NCI-H1417 treated with DMSO at 0.1 percent for 48 hours (cell line): ENCODE measurements at places on chromosomes 16 and 17.

GRCh38 chr16:1763521-1764511, 7.5 kb downstream of the NME3 start:
- DNase-seq: no peak

GRCh38 chr16:64627781-64628180, 494.1 kb downstream of the CDH11 start:
- DNase-seq: no peak

GRCh38 chr16:89172528-89173173, 1.1 kb downstream of the CDH15 start:
- DNase-seq: no peak

DNA sequence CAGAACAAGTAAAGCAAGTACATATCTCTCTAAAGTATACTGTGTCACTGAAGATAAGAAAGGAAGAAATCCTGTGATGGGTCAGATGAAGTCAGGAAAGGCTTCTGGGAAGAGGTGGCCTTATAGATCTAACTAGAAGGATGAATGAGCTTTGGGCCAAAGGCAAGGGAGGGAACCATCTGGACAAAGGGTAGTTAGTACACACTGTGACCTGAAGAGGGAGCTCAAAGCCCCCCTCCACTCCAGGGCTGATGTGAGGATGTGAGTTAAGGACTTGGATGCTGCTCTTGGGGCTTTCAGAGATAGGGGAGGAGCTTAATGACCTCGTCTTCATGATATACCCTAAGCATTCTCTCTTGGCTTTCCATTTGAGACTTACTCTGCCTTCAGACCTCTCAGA, 185.3 kb upstream of the CACNG3 start:
- no peak for DNase-seq

GRCh38 chr16:6189216-6189615, 1091.6 kb upstream of the EEF2KMT start:
- no peak for DNase-seq

DNA sequence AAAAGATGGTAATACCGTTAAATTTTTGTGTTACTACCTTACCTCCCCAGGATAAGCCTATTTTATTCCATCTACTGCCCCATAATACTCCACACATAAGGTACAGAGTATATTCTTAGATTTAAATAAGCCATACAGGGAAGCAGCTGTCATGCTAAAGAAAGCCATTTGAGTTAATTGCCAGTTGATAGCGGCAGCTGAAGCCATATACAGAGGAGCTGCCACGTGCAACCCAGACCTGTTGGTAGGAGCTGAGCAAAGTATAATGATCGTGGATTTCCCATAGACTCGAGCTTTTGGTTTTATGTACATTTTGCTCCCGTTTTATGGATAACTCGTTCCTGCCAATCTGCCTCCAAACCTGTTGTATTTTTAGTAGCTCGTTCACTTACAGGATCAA, 12.0 kb downstream of the CPSF4L start:
- no peak for DNase-seq

DNA sequence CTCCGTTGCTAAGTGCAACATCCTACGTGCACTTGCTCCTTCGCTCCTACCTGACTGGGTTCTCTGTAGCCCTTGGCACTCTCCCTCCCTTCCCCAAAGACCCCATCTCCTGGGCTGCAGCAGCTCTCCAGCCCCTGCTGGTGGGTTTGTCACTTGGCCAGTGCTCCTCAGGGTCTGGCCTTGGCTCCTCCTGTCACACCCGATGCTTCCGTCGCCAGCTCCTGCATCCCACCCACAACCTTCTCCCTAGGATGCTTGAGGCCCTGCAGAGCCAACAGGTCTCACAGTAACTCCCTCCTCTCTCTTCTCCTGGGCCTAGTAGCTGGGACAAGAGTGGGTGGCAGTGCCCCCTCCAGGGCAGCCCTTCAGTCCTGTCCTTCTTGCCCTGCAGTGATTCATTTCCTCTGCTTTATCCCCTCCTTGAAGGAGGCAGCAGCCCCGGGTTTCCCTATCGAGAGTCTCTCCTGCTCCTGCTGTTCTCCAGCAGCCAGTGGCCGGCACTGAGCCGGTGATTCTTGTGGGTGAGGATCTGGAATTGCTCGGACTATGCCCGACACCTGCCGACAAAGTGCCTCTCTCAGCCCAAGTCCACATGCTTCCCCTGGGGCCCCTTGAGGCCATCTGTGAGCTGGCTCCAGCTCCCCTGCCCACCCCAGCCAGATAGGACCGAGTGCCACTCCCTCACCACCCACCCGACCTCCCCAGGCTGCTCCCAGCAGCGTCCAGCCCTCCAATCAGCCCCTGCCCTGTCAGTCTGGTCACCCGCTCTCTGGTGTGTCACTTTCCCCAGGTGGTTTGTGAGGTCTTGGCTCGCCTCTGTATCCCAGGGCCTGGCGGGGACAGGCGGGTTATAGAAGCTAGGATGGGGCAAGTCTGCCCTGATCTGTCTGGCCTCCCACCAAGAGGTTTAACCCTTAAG, 3.8 kb downstream of the LITAFD start:
- DNase-seq: no peak

DNA sequence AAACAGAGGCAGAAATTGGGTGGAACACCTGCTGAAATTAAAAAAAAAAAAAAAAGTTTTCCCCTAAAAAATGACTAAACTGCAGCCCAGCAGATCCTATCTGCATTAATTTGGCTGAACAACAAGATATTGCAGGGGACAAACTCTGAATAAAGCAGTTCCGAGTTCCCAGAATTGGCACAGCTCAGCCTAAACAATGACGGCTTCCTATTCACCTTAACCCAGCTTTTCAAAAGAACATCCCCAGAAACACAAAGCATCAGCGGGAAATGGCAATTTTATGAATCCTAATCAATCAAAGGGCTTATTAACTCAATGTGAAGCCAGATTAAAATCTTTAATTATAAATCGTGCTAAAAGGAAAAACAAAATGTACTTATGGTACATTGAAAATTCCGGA, 497.8 kb upstream of the ZFHX3 start:
- DNase-seq: no peak

DNA sequence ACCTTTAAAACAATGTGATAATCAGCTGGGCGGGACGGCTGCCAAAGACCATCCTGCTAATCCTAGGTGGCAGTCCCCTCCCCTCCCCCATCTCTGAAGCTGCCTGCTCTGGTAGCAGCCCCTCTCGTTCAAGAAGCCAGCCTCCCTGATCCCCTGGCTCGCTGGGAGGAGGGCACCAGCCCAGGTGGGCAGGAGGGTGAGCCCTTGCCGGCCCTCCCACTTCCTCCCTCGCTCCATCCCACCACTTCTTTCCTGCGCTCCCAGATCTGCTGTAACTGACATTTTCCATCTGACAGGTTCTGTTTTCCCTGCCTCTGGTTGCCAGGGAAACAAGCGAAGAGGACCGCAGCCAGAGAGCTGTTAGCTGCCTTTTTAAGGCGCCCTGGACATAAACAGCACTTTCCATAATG, 155.7 kb upstream of the TNRC6C start:
- no peak for DNase-seq

- no peak for DNase-seq
Observed at GRCh38 chr17:34203018-34203638, 52.0 kb upstream of the CCL2 start.

- DNase-seq: no peak
Observed at GRCh38 chr16:2163211-2163881, 7.8 kb downstream of the TRAF7 start.
